ENCODE measurements at places on chromosomes 16 and 17.

- DNase-seq, result no peak
These were observed 36.4 kb downstream of the SNX20 start for GRCh38 chr16:50644729-50645128.

- no peak for DNase-seq
These were observed 195.2 kb downstream of the RGS9 start for GRCh38 chr17:65332375-65332774.

GRCh38 chr17:61444831-61445230, 7.4 kb upstream of the TBX4 start:
- no peak for DNase-seq

DNA sequence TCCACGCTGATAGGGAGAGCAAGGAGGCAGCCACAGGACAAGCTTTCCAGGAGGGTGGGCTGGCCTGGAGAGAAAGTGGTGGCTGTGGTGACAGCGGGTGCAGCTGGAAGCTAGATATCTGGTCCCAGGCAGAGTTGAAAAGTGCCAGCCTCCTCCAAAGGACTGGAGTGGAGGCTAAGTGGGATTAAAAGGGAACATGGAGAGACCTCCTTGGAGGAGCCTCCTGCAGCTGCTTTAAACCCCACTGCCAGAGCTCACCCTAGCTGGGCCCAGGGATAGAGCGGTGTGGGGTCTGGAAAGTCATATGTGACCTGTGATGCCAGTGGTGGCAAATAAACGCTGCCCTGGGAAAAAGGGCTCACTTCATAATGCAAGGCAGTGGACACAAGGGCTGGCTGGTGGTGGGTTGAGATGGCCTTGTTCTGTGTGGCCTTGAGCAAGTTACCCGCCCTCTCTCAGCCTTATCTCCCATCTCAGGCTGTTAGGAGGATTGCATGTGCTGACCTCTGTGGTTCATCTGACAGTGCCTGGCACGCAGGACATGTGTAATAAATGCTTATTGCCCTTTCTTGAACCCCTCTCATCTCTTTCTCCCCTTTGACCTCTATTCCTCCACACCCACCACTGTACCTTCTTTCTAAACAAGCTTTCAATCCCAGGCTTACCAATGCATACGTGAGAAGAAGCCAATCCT, 61.0 kb upstream of the LGALS9 start:
- DNase-seq, result no peak
